Skin of body (tissue), 3 donors: ENCODE measurements at places on chromosomes 5 and 9.

DNA sequence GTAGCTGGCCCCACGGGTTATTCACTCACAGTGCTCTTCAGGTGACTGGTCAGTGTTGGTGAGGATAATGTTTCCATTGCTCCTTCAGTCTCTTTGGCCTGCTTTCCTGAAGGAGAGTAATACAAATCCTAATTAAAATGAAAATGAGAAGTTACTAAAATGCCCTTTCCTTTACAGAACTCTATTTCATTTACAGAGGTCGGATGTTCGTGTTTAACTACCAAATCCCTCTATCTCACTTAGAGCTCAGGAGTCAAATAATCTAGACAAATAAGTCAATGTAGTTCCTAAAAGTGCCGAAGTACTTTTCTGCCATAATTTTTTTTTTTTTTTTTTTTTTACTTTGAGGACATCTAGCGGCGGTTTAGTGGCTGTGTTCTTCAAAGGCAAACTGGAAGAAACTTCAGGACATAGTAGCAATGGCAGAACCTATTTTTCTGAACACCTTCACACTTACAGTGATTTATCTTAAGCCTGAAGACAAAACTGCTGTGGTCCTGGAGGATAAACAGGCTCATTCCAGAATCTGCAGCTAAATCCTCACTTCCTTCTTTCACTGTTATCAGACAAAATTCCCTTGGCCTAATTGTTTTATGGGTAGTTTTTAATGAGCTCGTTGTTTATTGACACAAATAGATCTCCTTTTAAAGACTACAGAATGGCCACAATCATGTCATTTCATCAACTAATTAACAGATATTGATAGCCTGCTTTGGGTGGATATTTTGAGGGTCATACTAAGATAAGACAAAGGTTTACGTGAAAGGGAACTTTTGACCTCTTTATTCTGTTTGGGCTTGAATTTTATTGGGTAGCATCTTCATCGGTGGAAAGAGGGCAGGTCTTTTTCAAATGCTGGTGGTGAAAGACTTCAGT is 207.6 kb upstream of the DMRTA1 start:
- peak; percentile 18 for DNase-seq

GRCh38 chr9:38030658-38031057 is 38.4 kb downstream of the SHB start:
- no peak for DNase-seq

DNA sequence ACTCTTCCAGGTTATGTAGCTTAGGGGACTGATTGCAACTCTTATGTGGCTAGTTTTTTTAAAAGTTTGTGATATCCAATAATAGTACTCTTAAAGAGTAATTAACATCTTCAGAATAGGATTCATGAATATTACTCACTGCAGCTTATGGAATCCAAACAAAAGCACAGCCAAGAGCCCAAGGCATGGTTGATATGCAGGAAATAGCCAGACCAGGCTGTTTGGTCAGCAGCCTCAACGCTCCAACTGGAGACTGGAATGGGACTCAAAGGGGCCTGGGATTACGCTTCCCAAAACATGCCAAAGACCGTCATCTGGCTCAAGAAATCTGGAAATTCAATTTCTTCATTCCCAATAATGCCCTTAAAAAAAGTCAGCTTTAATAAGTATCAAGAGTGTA is 268.6 kb downstream of the SEC61B start:
- DNase-seq: no peak

DNA sequence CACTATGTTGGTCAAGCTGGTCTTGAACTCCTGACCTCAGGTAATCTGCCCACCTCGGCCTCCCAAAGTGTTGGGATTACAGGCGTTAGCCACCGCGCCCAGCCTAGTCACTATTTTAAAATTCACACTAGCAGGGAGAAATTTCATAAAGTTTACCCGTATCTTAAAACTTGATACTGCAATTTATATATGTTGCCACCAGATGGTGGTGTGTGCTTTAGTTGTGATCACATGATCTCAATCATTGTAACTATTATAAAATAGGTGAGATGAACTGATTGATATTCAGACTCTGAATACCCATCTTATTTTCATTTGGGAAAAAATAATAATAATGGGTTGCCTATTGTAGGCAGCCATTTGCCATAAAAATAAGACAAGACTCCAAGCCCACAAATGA is 1330.4 kb upstream of the WWC1 start:
- DNase-seq: no peak

- no peak for DNase-seq
These were observed 215.2 kb downstream of the TLE1 start for GRCh38 chr9:81474125-81474524.

GRCh38 chr5:37810311-37810710 is 29.5 kb downstream of the GDNF start:
- no peak for DNase-seq

GRCh38 chr9:88933607-88934379 is 57.5 kb upstream of the S1PR3 start:
- no peak for DNase-seq

GRCh38 chr9:98635374-98635773 is 73.4 kb downstream of the GABBR2 start:
- no peak for DNase-seq

DNA sequence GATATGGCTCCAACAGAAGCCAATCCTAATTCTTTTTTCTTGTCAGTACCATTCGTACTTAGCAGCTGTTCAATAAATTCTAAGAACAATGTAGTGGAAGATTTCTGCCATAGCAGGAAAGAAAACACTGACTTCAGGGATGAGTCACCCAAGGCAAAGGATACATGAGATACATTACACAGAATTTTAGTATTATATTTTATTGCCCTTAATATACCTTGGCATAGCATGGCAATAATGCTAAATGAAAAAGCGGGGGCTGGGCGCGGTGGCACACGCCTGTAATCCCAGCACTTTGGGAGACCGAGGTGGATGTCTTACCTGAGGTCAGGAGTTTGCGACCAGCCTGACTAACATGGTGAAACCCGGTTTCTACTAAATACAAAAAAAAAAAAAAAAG is 619.1 kb upstream of the DAB2 start:
- DNase-seq: no peak
